ENCODE measurements at places on chromosomes 11 and 22.

DNA sequence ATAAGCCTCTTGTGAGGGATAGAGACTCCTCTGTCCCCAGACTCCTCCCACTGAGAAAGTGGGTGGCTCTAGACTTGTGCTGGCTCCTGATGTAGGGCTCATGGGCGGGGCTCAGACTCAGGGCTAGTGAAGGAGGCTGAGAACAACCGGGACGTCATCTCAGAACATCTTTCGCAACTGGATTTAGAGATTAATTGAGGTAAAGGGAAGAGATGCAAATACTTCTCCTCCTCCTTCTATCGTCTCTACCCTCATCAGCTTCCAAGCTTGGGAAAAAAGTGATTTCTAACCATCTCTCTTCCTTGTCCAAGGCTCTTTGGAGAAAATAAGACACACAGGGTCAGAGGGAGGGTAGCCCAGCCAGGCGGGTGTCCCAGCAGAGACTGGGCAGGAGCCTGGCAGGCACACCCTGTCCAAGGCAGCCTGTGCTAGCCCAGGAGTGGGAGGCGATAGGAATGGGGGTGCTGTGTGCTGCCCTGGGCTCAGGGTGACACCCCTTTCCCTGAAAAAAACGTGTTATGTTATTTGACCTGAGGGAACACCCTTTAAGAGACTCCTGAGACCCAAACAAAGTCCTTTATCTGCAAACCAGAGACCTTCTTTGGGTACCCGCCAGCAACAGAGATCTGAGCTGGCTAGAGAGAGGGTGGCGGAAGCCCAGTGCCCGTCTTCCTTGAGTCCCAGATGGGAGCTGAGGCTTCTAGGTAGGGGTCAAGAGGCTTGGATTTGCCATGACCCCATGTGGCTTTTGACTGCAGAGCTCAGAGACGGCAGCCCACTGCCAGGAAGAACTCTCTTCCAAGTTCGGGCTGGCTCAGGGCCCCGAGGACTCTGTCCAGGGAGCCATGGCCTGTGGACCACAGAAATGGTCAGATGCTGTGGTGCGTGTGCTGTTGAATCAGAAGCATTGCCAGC is 160.9 kb downstream of the ADAMTS15 start:
- no peak for DNase-seq

DNA sequence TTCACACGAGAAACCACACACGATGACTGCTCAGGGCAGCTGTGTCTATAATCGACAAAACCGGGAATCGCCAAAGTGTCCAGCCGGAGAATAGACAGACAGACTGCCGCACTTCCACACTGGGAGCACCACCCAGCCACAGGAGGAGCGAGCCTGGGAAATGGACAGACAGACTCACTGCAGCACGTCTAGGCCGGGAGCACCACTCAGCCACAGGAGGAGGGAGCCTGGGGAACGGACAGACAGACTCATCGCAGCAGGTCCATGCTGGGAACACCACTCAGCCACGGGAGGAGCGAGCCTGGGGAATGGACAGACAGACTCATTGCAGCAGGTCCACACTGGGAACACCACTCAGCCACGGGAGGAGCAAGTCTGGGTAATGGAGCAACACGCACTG is 137.2 kb downstream of the BRD1 start:
- no peak for DNase-seq

DNA sequence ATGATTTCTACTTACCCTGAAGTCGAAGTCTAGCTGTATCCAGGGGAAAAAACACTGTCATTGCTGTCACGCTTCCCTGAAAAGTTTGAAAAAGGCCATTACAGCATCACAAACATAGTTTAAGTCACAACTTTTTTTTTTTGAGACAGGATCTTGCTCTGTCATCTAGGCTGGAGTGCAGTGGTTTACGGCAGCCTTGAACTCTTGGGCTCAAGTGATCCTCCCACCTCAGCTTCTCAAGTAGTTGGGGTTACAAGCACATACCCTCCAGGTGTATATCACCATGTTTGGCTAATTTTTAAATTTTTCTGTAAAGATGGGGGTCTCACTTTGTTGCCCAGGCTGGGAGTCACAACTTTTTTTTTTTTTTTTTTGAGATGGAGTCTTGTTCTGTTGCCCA is 20.1 kb downstream of the SLC25A17 start:
- DNase-seq: no peak

DNA sequence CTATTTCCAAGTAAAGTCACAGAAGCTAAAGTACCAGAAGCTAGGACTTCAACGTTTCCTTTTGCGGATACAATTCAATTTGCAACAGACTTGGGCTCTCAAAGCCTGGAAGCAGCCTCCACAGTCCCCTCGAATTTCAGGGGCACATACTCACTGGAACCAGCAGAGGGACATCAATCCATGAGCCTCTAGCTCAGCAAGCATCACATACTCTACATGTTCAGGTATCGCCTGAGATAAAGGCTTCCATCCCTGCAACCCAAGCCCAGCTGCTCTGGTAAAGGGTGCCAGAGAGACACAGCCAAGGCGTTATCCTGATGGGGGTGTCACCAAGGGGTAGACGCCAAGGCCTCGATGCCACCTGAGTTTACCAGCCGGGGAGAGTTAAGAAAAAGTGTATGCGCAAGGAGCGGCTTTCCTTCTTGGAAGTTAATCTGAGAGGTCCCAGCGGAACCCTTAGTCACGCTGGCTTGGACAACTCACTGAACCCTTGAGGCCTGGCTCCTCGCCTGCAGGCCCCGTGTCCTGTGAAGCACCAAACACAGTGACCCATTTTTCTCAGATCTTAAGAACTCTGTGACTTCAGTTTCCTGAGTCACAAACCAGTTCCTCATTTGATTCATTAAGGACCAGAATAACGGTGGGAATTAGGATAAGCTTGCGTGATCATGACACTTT is 13.0 kb downstream of the LTO1 start:
- no peak for DNase-seq

DNA sequence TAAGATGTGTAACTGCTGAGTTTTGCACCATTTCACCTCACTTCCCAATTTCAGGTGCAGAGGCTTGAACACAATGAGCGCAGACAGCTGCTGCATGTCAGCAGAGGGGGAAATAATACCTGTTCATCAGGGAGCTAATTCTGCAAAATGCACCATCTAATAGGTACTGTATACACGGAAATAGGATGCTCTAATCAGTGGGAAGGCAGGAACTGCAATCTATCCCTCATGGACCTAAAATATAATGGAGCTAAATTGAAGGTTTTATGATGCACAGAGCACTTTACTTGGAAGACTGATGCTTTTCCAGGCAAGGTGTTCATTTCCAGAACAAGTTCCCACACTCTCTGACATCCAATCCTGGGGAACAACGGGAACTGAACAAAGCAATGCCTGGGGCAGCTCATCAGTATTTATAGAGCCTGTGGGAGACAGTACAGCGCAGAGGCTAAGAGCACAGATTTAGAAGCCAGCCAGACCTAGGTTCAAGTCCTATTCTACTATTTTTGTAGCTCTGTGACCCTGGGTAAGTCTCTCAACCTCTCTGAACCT is 78.5 kb downstream of the TENM4 start:
- DNase-seq: no peak
